CD8-positive, alpha-beta memory T cell (primary cell): ENCODE measurements at places on chromosomes 12 and 14.

DNA sequence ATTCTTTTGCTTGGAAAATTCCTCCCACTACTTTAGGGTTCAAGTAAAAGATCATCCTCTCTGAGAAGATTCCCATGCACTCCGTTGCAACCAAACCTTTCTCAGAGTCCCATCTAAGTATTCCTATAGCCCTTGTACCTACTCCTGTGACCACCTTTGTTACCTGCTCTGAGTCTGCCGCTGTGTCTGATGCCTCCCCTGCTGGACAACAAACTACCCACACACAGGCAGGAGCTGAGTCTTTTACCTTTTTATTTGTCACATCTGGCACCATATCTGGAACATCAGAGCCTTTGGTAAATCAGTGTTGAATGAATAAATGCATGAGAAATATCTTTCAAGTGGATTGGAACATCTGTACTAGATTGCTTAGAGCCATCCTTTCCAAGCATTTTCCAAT is 82.1 kb upstream of the FLRT2 start:
- DNase-seq: no peak

DNA sequence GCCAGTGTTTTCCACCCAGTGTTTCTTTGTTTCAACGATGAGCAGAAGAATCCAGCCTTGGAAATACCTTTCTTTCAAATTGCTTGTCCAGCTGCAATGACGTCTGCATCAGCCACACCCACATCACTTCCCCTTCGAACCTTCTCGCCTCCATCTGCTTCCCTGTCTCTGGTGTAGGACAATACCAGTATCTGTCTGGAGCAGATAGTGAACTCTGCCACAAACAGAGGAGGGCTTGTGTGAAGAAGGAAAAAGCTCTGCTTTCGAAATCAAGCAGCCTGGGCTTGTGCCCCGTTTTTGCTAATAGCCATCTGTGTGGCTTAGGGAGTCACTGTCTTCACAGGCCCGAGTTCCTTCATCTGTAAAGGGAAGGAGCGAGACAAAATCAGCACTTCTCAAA is 415.4 kb downstream of the ZFP36L1 start:
- no peak for DNase-seq

DNA sequence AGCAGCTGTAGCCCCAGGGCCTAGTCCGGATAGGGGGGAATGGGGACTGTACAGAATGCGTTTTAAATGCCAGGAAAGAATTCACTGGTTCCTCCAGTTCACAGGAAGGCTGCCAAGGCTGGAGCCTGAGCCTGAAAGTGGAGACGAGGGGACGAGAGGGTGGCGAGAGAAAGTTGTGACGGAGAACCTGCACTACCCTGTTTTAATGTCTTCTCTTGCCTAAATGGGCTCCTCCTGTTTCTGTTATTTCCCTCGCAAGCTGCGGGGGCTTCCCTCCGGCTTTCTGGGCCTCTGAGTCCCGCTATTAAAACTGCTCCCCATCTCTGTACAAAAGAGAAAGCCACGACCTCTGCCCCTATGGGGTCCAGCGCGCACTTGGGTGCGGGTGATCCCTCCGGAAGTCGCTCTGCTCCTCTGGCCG is 4.5 kb downstream of the C1QL4 start:
- DNase-seq: no peak

DNA sequence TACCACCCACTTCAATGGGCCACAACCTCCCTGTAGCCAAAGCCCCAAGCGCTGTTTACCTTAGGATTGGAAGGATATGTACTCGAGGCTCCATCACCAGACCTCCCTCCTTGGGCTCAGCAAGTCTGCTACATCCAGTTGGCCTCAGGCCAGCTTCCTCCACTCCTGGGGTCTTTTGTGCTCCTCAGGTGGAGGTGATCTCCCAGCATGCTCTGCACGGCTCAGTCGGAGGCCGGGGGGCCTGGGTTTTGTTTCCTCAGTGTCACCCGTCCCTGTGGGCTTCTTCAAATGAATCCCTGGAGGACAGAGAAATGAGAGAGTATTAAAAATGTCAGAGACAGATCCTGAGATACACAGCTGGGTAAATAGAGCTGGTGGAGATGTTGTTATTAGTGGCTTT is 723.1 kb upstream of the TBX3 start:
- DNase-seq: no peak

DNA sequence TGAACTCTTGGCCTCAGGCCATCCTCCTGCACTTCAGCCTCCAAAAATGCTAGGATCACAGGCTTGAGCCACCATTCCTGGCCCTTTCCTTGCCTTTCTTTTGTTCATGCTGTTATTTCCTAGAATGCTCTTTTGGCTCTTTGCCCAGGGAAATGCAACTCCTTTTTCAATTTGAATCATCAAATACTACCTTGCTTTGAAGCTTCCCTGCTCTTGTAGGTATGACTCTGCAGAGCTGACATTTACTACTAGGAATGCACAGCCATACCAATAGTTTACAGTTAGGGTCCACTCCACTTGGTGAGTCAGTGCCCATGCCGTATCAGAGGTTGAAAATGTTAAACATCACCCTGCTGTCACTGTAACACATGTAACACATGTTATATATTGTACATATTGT is 107.0 kb upstream of the CRY1 start:
- no peak for DNase-seq

DNA sequence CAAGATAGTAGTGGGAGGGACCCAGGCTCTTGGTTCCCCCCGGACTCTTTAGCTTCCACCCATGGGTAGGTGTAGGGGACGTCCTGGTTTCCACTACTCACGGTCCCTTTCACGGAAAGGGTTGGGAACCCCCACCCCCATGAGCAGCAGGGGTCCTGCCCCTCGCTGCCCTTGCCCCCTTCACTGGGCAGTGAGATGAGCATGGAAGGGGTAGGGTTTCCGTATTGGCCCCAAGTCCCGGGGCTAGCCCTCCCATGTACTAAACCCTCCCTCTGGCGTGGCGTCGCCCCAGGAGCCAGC is 12.7 kb downstream of the AGAP2 start:
- DNase-seq: no peak

GRCh38 chr12:104747330-104747729 is 210.8 kb downstream of the SLC41A2 start:
- DNase-seq: no peak

- no peak for DNase-seq
Measured at GRCh38 chr14:101226265-101226602, 322.7 kb upstream of the RTL1 start.

- DNase-seq: no peak
Measured at GRCh38 chr14:102507081-102507856, 2.3 kb downstream of the ANKRD9 start.

GRCh38 chr14:89027097-89027740 is 202.8 kb downstream of the TTC8 start:
- peak; percentile 53 for DNase-seq

- no peak for DNase-seq
Measured at GRCh38 chr12:15306605-15307004, 15.7 kb upstream of the PTPRO start.

DNA sequence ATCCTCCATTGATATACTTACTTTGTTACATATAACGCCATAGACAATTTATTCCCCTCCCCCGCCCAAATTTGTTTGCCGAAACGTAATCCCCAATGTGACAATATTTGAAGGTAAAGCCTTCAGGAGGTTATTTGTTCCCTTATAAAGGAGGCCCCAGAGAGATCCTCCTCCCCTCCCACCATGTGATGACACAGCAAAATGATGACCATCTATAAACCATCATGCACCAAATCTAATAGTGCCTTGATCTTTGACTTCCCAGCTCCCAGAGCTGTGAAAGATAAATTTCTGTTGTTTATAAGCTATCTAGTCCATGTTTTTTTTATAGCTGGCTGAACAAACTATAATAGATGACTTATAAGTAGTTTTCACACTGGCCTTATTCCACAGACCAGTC is 122.2 kb downstream of the PTPRO start:
- DNase-seq: no peak

GRCh38 chr12:29782871-29783772 is 620 bp downstream of the TMTC1 start:
- no peak for DNase-seq

GRCh38 chr12:31959701-31960391 is 631 bp downstream of the RESF1 start:
- no peak for DNase-seq

DNA sequence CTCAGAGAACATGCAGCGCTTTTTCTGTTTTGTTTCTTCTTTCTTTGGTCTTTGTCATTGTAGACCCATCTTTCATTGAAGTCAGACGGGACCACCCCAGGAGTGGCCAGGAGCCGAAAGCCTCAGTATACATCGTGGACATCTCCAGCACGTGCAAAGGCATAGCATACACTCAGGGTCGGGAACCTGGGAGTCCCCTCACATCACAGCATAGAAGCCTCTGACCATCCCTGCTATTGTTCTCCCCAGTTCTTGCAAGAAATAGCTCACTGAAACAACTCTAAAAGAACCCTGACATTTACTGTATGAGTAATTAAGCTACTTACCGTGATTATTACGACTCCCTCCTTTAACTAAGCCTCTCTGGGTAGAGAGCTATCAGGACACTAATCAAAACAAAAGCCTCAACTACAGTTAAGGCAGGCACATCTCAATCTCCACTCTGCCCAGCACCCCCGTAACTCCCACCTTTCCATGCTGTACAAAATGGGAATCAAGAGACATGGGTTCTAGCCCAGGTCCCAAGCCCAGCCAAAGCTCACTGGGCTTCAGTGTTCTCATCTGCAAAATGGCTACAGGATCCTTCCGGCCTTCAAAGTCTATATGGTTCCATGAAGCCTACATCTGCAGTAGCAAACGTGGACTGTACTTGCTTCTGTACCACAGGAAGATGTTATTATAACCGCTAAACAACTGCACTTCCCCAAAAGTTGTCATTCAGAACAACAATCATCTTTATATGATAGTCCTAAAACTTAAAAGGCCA is 6.7 kb downstream of the CCDC88C start:
- no peak for DNase-seq

DNA sequence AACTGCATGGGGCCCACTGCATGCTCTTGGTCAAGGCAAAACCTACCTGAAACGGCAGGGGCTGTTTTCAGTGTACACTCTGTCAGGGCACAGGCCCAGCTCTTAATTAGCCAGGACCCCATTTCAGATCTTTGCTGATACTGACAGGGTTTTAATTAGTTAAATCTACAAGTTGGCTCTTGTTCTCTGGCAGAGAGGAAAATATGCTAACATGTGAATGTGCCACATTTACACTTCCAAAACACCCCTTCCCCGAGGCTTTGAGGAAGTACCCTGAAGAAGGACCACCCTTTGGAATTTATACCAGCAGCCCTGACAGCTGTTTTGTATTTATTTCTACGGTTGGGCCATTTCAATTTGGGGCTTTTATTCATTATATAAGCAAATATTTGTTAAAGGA is 66.3 kb downstream of the OTX2 start:
- DNase-seq: no peak

DNA sequence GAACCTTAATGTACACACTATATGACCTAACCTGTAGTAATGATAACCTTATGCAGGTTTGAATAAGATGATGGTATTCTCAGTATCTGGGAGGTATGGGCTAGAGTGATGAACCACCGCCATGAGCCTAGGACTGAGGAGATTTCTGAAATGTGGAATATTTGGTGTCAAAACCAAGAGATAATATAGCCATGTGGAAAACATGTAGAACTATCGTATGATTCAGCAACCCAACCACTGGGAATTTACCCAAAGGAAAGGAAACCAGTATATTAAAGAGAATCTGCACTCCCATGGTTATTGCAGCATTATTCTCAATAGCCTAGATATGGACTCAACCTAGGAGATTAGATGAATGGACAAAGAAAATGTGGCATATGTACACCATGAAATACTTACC is 271.7 kb upstream of the BTG1 start:
- no peak for DNase-seq

- no peak for DNase-seq
Measured at GRCh38 chr12:131471271-131471905, 239.5 kb upstream of the SFSWAP start.
